ENCODE measurements at places on chromosomes 3 and 15.

DNA sequence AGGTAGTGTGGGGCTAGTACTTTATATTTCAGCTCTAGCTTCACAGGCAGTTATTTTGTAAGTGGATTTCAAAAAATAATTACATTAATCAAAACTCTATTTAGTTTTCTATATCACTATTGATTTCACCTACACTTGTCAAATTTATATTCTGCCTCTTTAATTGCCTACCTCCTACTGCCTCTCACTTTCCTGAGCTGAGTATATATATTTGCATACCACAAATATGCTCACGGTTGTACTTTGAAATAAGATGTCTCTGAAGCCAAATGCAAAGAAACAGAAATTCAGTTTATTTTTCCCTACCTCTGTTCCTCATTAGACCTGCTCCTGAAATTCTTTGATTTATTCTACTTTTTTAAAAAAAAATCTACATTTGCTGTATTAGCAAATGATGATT is 309.3 kb upstream of the TGFBR2 start:
- DNase-seq = no peak

DNA sequence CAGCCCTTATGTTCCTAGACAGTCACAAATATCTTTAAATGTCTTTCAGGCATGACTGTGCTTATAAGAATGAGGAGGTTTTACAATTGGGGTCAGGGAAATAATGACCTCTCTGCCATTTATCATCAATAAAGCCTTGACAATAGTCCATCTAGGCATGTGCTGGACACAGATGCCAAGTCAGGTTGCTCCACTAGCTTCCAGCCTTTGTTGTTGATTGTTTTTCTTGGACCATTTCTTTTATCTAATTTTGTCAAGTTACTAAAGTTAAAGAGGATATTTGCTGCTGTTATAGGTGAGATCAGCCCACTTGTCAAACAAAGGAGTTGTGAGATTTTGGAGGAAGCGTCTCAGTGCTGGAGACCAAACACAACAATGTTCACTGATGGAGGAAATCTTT is 628.0 kb downstream of the ROBO2 start:
- no peak for DNase-seq

DNA sequence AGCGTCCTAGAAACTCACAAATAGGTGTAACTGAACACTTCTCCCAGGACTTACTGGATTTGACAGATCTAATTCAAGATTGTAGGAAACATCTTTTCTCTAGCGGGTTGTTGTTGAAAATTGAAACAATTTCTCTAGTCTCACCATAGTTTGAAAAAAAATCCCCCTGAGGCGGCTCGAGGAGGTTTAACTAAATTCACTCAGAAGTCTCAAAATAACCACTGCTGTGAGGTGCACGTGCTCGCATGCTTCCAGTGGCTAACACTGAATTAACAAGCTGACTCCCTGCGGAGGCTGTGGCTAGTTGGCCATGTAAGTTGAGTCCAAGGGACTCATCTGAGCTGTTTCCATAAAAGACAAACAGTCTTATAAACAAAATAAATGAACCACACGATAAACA is 503.9 kb downstream of the OCA2 start:
- DNase-seq = no peak

DNA sequence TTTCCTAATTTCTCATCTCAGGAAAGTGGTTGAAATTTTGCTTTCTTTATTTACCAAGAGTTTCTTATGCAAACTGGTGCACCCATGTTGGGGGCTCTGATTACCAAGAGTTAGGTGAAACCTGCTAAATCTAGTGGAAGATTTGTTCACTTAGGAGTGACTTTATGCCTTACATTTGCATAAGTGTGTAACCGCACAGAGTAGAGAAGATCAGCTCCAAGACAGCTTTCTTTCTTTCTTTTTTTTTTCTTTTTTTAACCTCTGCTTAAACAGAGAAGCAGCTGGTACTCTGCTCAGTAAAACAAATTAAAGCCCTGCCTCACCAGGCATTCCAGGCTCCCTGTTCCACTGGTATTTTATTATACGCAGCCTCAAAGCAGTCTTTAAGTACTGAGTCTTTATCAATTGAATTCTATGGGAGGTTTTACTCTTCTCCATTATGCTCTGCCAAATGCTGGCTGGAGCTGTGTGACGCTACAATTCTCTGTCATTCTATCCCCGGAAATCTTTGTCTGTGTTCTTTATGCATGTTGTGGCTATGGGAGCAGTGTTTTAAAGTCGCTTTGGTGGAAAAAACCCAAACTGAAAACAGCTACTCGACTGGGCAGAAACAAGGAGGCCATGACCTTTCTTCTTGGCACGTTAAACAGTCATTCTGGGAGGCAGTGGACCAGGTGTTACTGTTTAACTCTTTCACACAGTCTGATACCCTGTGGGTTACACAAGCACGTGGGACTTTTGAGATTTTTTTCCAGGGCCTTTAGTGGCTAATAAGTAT is 55.2 kb upstream of the GBE1 start:
- no peak for DNase-seq

DNA sequence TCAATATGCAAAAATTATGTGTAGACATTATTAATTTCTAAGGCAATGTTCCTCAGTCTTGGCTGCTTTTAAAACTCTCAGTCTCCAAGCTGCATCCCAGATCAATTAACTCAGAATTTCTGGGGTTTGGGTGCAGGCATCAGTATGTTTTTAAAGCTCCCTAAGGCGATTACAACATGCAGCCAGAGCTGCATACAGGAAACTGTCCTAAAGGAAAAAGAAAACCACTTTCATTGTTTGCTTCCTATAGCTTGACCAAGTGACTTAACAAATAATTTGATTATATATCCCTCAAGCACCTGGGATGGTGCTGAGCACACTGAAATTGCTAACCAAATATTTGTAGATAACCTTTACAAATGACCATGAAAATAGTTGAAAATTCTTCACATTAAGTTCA is 194.7 kb downstream of the DTWD1 start:
- no peak for DNase-seq

DNA sequence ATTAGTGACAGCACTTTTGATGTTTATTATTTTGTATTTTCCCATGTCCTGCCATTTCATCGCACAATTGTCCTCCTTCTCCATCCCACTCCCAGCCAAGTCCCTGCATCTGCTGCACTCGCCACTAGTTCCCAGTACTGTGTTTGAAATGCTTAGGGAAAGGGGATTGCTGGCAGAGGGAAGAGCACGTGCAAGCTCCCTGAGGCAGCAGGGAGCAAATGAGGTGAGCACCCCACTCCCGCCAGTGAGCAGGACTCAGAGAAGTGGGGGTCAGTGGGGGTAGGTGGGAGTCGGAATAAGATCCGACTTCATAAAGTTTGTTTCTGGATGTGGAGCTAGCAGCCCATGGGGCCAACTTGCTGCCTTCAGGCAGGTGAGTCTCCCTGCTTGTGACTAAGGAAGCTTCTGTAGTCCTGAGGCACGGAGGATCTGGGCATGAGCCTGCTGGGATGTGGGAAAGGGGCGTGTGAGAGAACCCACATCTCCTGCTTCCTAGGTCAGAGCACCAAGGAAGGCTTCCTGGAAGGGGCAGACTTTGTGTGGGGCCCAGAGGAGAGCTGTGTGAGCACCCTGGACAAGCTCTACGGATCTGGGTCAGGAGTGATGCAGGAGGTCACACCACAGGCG is 99.7 kb upstream of the TLE3 start:
- DNase-seq = no peak

GRCh38 chr15:100833417-100834389 is 45.9 kb upstream of the ALDH1A3 start:
- no peak for DNase-seq

DNA sequence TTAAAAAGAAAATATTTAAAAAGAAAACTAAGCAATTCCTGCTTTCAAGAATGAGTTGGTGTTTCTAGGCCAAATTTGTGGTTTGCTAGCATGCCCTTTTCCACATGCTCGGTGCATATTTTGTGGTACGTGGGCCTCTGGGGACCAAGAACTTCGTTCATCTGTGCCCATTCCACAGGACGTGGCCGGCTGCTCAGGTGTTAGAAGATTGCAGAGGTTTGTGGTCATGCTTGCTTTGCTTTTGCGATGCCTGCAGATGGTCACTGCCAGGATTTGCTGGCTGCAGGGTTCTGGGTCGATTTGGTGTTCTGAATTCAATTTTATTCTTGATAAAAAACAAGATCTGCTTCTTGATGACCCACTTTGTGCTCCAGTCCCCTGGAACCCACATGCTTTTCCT is 7.5 kb downstream of the PSTPIP1 start:
- DNase-seq = no peak

DNA sequence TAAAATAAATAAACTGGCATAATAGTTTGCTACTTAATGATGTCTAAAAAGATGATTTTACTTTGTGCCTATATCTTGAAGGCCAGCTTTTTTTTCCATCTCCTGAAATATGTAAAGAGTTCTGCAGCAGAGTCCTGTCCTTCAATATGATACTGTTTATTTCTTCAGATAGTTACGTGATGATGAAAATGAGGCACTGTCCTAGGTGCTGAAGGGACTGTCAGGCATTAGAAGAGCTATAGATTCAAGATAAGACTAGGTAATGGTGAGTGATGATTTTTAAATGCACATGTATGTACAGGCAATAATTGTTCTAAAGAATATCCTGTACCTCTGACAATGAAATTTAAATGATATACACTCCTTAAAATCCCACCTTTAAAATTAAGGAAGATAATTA is 326.9 kb upstream of the DNAJC19 start:
- no peak for DNase-seq

DNA sequence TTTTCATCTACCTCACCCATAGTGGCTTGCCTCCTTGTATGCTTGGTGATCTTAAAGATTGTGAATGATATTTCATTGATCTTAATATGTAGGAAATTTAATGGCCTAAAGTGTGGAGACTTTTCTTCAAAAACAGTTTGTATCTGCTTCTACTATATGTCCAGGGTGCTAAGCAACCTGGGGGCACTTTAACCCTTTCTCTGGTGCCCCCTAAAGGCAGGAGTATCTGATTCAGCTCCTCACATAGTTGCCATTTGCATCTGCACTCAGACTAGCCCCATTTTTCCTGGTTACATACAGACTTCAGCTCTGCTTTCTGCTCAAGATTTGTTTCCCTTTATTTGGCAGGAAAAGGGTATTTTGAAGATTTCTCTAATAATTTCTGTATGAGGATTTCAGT is 5.2 kb upstream of the PFN2 start:
- no peak for DNase-seq

DNA sequence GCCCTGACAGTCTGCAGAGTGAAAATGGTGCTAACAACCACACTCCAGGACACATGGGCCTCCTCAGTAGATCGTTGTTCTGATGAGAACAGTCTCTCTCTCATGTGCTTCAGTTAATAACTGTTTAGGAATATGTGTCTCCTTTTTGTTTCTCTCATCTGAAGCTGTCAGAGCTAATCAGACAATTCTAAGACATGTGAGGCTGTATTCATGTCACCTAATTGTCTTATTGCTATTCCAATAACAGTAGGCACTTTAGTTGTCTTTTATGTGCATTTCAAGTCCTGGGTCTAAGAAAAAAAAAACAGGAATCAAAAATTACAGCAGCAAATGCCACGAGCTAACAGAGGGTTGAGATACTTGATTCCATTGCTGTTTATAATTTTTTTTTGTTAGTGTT is 89.1 kb downstream of the WDR49 start:
- no peak for DNase-seq

DNA sequence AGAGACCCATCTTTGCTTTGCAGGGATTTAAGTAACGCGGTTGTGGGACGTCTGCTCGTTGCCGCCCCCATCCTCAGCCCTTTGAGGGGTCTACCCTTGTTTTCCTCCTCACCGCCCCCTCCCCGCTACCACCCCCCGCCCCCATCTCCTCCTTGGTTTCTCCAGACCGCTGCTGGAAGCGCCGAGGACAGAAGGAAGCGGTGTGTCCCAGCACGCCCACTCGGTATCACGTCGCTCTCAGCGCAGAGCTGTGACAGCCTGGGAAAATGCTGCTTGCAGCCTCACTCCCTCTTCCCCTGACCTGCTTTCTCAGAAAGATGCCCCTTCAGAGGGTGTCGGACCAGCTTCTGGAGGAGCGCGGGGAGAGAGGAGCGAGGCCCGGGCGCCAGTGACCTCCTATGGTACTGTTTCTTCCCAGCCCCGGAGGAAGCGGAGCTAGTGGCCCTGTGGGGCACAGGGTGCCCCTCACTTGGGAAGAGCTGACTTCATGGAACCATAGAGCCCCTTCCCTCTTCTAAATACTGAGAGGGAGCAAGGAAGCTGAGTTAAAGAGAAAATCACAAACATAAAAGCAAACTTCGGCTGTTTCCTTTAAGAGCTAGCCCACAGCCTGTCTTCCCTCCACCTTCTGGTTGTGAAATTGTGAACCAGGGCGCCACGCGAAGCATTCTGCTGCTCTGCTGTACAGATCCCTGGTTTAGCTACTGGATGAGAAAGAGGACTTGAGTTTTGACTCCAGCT is 698 bp downstream of the IL1RAP start:
- DNase-seq = no peak

GRCh38 chr3:60146121-60146520 is 1096.3 kb upstream of the CFAP20DC start:
- no peak for DNase-seq

DNA sequence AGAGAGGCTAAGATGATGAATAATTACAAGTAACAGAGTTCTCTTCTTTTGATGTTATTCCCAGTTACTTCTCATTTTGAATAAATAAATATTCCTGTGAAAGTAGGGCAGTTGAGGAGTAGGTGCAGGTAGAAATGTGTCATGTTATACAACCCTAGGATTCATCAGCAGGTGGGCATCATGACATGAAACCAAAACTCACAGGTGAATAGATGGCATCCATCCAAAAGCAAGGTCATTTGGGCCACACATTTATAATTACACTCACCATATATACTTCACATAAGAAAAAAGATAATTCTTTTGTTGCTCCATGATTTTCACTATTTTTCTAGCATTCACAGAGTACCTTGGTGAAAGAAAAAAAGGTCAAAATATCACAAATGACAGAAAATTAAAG is 273.6 kb downstream of the ZBBX start:
- no peak for DNase-seq

GRCh38 chr3:126620738-126621137 is 34.2 kb downstream of the TXNRD3 start:
- no peak for DNase-seq

GRCh38 chr15:60396100-60396499 is 1.7 kb downstream of the ANXA2 start:
- DNase-seq = no peak

- DNase-seq = no peak
Measured at GRCh38 chr15:64282701-64283100, 73.3 kb downstream of the CSNK1G1 start.

DNA sequence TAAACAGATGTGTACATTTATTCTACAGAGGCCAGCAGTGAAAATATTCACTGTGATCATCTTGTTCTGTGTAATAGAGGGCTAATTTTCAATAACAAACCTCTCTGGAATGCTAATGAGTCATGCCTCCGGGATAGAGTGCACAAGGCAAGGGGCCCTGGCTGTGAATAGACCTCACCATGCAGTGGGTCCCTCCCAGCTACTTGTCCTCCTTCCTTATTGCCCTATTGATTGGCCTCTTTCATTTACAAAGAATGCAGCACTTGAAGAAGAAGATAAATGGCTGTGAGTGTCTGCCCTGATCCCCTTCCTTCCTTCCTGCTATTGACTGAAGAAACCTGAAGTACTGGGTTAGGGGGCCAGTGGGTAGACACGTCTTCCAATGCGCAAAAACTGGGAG is 436.3 kb downstream of the WDR72 start:
- no peak for DNase-seq

- DNase-seq = no peak
Measured at GRCh38 chr15:69491038-69491505, 38.5 kb downstream of the RPLP1 start.

GRCh38 chr3:184441202-184441900 is 61.5 kb downstream of the CHRD start:
- DNase-seq = no peak

- DNase-seq = no peak
Measured at GRCh38 chr3:175057401-175057800, 198.3 kb downstream of the NAALADL2 start.
